Stromal cell of bone marrow (primary cell): ENCODE measurements at places on chromosomes 3 and 15.

DNA sequence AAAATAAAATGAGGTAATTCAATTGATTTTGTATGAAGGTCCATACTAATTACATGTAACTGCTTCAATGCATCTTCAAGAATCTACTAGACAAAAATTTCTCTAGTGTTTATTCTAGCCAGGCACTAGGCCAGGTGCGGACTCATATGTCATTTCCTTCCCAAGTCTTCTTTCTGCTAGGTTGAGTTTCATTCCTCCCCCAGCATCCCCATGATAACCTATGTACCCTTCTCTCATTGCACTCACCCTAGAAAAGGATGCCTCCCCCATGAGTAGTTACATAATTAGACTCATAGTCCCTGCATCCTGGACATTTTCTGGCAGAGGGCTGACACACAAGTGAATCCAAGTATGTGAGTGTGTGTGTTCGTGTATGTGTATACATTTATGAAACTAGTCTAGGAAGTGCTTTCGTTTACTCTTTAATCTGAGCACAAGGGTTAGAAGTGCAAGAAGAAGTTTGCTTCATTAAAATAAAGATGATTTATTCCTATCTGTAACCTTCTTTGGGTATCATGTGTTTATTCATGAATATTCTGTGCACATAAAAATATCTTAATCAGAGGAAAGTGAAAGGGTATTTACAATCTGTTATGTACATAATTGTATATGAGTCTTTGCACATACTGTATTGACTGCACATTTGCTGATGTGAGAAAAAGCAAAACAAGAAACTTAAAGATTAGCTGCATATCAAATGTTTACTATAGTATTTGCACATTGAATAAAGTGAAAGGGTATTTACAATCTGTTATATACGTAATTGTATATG is 585.6 kb upstream of the ZNF717 start:
- DNase-seq, result no peak

- peak; percentile 33 for DNase-seq
Observed at GRCh38 chr3:20066850-20067617, 26.8 kb downstream of the KAT2B start.

DNA sequence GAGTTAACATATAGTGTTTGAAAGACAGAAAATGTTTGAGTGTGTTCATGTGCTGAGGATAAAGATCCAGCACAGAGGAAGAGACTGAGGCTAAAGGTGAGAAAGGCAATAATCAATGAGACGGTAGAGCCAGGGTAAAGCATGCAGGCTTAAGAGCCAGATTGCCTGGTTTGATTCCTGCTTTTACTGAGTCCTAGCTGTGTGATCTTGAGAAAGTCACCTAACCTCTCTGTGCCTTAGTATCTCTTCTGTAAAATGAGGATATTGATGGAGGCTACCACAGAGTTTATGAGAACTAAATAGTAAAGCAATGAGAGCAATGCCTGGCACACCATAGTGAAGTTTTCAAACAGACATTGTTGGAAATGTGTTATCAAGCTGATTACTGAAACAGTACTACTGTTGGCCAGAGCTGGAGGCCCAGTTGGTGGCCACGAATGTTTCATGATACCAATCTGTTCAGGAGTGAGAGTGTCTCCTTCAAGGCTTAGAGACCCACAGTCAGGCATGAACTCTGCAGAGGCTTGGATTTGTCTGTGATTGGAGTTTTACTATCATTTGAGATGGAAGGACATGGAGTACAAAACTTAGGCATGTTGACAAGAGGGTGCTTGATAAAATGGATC is 26.8 kb downstream of the IL16 start:
- DNase-seq, result no peak

- no peak for DNase-seq
Observed at GRCh38 chr3:100333970-100334487, 528 bp upstream of the NIT2 start.

DNA sequence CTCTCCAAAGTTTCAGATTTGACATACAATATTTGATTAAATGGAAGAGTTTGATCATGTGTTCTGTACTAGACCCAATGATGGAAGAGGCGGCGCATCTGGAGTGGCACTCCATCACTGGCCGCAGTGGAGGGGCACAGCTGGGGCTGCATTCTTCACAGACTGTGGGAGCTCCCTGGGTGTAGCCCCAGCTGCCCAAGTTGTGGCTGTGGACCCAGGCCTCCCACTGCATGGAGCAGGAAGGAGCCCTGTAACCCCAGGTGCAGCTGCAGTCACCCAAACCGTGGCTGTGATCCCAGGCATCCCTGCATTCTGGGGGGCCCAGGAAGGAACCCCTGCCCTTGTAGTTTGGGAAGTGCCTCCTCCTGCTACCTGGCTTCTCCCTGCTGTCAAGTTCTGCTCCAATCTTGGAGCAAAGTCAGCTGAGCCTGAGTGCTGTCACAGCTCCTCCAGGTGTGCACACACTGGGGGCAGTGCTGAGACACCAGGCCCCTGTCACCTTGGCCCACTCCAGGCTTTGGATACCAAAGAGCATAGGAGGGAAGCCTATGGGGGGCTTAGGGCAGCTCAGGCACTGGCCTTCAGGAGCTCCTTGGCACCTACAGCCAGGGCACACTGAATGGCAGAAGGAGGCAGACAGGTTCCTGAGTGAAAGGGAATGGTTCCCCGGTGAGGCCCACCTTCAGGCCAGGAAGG is 651.9 kb upstream of the BCHE start:
- no peak for DNase-seq

- no peak for DNase-seq
Observed at GRCh38 chr15:28098766-28099554, at the start of gene OCA2. TSS of gene OCA2 (minus strand) at chr15:28099315. CDS start at chr15:28081874, 17,441 bp downstream.

DNA sequence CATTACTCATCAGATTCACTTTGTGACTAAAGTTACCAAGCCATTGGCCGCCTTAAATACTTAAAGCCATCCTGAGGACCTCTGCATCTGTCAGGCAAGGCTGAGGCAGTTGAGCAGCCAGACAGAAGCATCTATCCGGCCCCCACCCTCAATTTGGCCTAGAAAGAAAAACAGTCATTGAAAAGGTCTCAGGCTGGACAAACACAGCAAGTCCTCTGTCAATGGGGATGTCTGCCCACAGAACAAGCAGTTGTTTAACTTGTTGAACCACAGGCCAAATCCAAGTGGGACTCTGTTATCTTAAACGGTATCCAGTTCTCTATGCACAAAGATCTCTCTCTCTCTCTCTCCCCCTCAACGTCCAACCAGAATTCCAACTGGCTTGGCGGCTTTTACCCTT is 2.8 kb downstream of the ZIC4 start:
- no peak for DNase-seq

DNA sequence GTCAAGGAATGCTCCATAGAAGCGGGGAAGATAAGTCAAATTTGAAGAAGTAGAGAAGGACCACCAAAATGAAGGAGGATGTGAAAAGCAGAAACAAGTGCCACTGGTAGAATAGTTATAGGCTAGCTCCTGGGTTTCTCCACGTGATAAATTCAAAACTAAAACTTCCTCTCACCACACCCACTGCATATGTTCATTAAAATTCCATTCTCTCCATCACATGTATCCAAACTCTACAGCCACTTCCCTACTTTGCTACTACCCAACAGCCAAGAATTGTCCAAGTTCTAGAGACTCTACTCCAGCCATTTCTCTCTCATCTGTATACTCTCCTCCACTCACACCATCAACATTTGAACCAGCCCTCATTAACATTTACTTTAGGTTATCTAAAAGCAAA is 60.5 kb downstream of the COL8A1 start:
- no peak for DNase-seq

DNA sequence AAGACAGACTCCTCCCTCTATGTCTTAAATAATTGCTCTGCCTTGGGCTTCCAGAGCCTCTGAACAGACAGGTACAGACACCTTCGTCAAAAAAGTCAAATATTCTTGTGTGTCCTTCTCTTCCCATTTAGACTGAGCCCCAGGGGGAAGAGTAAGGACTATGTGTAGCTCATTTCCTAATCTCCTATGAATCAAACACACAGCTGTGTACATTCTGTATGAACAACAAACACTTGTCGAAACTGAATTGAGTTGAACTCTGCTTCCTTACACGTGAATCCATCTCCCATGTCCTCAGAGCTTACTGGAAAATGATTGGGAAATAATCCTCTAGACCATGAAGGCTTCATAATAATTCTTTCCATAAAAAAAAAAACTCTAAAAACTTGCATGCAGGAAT is 80.8 kb downstream of the MOBP start:
- no peak for DNase-seq

GRCh38 chr15:53985562-53985961 is 7.3 kb downstream of the UNC13C start:
- DNase-seq, result no peak

DNA sequence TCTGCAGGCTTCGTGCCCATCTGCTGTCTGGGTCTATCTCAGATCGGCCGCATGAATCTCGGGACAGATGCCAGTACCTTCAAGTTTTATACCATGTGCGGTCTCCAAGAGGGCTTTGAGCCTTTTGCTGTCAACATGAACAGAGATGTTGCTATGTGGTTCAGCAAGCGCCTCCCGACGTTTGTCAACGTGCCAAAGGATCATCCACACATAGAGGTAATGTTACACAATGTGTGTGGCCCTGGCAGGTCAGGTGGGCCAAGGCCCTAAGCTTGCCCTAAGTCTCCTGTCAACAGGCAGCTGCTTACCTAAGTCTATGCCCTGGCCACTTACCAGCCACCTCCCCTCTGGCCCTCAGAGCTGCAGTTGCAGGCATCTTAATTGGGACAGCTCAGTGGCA is 324.0 kb upstream of the CHRM5 start:
- no peak for DNase-seq

DNA sequence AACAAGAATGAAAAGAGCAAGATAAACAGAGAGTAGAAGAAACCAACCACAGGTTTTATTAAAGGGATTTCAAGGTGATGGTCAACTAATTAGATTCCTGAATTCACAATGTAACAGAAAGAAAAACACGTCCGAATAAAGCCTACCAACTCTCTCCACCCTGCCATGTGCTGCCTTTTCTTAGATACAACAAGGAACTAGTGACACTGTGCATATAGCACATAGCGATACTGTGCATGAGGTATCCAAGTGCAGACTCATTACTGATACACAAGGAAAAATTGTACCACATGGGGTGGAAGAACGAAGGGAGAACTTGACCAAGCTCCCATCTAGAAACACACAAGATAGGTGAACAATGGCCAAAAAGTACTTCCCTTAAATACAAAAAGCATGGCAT is 154.6 kb downstream of the MAGI1 start:
- DNase-seq, result no peak

DNA sequence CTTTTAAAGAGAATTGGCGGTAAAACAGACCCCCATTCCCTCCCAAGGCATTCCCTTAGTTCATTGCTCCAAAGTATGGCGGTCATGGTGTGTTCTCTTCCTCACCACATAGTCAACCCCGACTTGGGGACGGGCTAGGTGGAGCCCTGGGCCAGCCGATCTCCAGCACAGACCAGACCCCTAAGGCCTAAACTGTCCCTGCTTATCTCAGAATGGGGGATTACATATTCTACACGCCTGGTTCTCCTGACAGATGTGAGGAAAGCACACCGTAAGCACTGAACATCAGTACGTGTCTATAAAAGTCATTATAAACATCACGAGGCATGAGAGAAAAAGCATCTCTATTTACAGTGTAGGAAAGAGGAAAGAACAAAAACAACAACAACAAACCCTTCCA is 244.5 kb upstream of the STT3B start:
- no peak for DNase-seq

DNA sequence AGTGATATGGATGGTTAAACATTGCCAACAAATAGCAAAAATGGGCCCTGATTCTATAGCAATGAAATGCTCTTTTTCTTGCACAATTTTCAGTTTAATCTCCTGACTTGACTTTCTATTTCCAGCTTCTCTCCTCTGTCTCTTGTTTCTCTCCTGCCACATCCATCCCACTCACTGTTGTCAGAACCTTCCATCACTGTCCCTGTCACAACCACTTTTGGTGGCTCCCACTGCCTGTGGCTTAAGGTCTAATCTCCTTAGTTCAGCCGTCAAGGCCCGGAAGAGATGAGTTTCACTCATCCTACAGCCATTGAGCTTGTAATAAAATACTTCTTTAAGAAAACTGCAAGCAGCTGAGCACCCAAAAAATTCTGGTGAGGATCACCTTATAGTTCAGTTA is 19.5 kb downstream of the SLC7A14 start:
- DNase-seq, result no peak

GRCh38 chr15:50267577-50267976 is 2.1 kb upstream of the HDC start:
- no peak for DNase-seq

DNA sequence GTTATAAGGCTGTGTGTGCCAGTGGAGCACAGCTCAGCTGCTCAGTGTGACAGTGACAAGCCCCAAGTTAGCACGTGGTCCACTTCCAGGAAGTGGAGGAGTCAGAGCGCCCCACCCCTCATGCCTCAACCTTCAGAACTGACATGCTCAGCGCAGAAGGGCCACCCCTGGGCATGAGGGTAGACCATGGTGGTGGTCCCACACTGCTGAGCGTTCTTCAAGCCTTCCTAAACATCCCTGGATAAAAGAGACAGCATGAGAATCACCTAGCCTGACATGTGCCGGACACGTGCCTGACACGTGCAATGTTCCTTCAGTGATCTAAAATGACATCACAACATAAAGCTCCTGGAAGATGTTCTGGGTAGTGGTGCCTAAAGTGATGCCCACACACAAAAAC is 16.8 kb downstream of the ATP10A start:
- DNase-seq, result no peak

- no peak for DNase-seq
Observed at GRCh38 chr3:141933421-141934300, 57.2 kb downstream of the ATP1B3 start.

DNA sequence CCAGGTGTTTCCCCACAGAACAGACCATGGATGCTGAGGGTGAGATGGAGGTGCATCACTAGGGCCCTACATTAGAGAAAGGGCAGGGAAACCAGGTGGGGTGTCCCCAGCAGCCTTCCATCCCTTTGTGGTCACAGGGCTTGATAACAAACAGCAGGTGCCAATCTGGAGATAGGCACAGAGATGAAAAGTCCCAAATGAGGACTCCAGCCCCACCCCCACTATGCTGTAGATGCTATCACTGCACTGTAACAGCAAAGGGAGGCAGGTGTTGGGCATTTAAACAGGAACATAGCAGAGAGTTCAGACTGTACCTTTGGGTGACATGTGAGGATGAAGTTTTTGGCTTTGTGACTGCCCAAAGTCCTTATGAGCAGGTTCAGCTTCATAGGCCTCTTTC is 21.4 kb downstream of the IL20RB start:
- no peak for DNase-seq

DNA sequence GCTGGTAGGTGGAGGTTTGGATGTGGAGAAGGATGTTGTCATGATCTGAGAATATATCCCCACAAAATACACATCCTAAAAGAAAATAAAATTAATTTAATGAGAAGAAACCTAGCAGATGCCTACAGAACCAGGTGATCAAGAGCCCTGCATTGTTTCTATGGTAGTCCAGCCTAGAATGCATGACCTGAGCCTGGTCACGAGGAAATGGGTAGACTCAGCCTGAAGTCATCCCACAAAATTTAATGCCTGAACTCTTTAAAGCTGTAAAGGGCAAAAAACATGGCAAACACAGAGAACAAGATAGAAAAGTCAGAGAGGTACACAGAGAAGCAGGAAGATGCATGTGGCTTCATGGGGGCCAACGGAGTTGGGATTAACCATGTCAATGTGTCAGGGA is 36.0 kb downstream of the LDHAL6B start:
- no peak for DNase-seq
